ENCODE measurements at places on chromosomes 2 and 18.
A peak's percentile ranks its signal among the peaks of the same experiment; 100 is the strongest.

- no peak for DNase-seq
Observed at GRCh38 chr2:11748018-11748860, 1.8 kb downstream of the LPIN1 start.

GRCh38 chr2:29703336-29703735 lies 218.1 kb downstream of the ALK start:
- DNase-seq: no peak

DNA sequence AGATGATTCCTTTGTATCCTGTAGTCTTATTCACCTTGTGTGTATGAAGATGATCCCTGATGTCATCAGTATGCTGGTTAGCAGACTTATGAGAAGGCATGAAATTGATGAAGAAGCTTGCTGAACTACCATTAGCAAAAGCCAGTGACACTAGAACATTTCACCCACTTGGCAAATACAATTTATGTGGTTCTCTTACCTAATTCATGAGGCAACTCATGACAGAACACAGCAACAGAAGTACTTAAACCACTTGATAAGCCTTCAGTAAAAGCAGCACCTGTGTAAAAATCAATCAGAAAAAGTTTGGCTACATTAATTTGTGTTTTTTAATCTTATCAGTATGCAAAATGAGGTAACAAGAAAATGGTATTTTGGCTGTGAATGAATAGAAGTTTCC lies 16.8 kb downstream of the SLC39A6 start:
- DNase-seq: no peak

- DNase-seq: no peak
Observed at GRCh38 chr2:76009484-76009883, 298.8 kb upstream of the GCFC2 start.

DNA sequence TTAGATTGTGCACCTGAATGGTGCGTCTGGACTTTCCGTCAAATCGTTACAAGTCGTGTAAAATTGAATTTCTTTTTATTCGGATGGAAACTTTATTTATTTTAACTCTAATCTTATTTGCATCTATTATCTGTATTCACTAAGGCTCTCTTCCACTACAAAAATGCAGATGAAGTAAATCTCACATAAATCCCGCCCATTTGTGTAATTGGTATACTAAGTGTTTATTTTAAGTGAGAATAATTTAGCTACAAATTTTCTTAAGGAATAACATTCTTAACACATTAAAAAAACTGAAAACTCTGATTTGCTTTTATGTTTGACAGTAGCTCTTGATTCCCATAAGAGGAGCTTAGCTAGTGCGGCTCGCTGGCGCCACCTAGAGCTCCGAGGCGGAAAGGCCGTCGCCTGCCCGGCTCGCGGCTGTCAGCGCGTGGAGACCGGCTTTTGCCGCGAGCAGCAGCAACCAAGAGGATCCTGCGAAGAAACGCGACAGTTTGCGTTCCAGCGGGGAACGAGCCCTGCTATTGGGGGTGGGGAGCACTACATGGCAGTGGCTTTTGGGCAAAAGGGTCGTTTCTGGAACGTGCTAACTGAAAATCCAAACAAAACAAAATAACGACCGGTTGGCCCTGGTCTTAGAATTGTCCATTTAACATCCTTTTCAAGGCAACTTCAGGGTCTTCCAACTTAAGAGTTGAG lies 6.7 kb downstream of the SP9 start:
- DNase-seq: peak; percentile 90

DNA sequence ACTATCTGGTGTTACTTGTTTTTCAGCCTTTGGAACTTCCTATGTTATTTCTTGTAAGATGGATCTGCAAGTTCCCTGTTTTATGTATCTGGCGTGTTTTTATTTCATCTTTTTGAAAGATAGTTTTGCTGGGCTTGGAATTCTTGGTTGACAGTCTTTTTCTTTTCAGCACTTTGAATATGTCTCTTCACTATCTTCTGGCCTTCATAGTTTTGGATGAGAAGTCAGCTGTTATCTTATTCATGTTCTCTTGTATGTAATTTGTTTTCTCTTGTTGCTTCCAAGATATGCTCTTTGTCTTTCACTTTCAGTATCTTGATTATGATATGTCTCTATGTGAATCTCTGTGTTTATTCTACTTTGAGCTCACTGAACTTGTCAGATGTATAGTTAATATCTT lies 50.4 kb downstream of the ALMS1 start:
- no peak for DNase-seq

DNA sequence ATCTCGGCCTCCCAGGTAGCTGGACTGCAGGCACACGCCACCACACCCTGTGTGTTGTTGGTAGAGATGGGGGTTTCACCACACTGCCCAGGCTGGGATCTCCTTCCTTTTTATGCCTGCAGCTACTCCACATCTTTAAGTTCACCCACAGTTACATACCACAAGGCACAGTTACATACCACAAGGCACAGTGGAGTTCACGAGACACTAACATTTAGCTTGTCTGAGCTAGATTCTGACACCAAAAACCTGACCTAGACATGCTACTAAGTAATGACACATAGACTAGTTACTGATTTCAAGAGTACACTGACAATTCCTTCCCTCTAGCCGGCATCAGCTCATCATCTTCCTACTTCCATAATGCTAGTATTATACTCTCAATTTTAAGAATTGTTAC lies 4.3 kb downstream of the POLR2D start:
- no peak for DNase-seq

DNA sequence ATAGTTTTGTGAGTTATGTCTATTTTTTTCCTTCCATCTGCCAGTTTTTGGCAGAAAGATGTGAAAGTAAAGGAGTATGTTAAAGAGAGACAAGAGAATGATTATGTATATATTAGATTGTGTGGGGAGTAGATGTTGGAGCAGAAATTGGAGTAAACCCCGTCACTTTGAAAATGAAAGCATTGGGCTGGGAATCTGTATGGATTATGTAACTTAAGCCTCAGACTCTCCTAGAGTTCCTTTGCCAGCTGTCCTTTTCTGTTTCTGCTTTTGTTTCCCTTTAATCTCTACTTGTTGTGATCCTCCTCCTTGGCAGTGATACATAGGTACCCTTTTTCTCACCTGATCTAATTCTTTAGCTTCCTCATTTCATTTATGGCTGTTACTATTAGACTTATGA lies 19.2 kb downstream of the CCDC138 start:
- no peak for DNase-seq

- DNase-seq: no peak
Observed at GRCh38 chr2:233832414-233832813, 21.9 kb downstream of the HJURP start.

DNA sequence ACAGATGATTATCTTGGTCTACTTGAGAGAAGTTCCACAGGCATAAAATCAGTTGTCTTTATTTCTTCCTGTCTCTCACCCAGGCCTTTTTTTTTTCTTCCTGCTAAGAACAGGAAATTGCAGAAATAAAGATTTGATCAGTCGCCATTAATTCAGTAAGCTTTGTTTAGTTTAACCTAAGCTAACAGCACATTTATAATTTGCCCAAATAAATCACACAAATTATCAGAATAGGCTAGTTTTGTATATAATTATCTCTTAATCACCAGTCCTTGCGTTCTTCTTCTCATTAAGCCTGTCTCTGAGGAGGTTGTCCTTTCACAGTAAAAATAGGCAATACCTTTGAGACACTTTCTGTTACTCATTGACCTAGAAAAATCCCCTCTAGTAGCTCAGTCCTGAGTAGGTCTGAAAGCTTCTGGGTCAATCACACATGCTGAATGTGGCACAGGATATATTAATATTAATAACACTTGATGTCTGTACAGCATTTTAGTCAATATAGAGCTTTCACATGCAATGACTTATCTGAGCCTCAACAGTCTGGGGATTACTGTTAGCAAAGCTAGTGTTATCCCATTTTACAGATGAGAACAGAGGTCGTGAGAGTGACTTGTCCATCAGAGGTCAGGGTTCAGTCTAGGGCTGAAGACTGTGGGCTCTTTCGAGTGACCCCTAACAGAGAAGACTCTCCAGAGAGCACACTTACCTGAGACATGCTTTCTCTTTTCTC lies 11.2 kb upstream of the STK17B start:
- DNase-seq: no peak

- no peak for DNase-seq
Observed at GRCh38 chr2:230256733-230257332, 31.3 kb downstream of the SP140 start.

GRCh38 chr18:79945118-79946042 lies 6.1 kb downstream of the SLC66A2 start:
- DNase-seq: no peak

GRCh38 chr18:1133541-1133940 lies 228.9 kb downstream of the ADCYAP1 start:
- DNase-seq: no peak

GRCh38 chr2:230863442-230864121 lies 1.2 kb upstream of the ITM2C start:
- DNase-seq: no peak

DNA sequence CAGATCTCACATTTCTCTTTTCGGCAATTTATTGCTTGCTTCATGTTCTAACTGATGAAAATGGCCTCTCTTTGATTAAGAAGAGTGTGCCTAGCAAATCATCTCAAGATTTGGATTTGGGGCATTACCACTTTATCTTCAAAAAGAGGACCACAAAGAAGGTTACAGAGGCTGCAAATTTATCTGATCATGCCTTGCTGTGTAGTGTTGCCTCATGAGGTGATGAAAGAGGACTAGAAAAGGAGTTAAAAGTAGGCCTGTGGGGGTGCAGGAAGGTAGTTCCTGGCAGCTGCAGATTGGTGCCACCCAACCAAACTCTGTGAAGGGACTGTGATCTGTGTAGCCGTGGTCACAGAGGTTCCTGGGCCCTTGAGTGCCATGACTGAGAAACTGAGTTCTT lies 69.2 kb downstream of the PRELID3A start:
- DNase-seq: no peak

GRCh38 chr2:86661333-86661732 lies 37.7 kb upstream of the RNF103 start:
- no peak for DNase-seq

- no peak for DNase-seq
Observed at GRCh38 chr2:54867457-54867856, 144.0 kb downstream of the EML6 start.

- peak; percentile 72 for DNase-seq
Observed at GRCh38 chr2:188291142-188291616, 495 bp upstream of the GULP1 start.

DNA sequence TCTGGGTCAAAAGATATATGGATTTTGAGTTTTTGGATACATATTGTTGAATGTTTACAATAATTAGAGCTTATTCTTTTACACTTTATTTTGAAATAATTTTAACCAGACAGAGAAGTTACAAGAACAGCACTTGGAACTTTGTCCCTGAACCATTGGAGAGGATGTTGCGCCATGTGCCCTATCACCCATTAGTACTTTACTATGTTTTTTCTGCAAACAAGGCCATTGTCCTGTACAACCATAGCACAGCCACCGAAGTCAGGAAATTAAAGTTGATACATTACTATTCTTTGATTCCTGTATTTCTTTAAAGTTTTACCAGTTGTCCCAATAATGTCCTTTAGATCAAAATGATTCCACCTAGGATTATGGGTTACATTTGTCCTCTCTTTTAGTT lies 188.8 kb downstream of the ACKR3 start:
- DNase-seq: no peak

DNA sequence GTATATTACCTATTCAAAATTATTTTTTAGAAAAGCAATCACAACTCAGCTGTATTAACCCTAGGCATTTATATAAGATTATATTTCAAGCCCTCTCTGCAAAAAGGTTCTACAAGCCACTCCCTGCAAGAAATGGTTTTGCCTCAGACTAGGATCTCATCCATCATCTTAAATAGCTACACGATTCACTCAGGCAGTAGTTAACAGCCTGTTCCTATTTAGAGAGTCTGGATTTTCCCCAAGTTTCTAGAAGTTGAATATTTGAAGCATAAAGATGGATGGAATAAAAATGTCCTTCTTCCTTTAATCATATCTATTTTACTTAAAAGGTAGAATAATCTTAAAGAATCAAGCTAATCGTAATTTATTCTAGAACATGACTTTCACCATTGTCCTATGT lies 167.1 kb upstream of the STK17B start:
- no peak for DNase-seq

- DNase-seq: no peak
Observed at GRCh38 chr2:148106331-148106730, 85.4 kb downstream of the MBD5 start.

- DNase-seq: no peak
Observed at GRCh38 chr2:106956879-106957278, 70.9 kb upstream of the ST6GAL2 start.

- peak; percentile 57 for DNase-seq
Observed at GRCh38 chr2:27807476-27807875, 36.0 kb downstream of the MRPL33 start.

DNA sequence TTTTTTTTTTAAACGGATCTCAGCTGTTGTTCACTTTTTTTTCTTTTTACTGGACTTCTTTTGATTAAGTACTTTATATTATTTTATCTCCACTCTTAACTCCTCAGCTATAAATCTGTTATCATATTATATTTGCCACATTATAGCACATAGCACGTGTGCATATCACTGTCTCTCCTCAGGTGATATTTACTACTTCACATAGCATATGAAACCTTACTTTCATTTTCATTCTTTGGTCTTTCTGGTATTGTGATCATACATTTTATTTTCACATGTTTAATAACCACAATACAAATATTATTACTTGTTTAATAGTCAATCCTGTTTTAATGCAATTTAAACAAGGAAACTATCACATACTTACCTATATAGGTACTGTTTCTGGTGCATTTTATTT lies 993.1 kb upstream of the TMEFF2 start:
- DNase-seq: peak; percentile 2

- peak; percentile 96 for DNase-seq
Observed at GRCh38 chr18:62331581-62332356, 6.7 kb downstream of the TNFRSF11A start.

- no peak for DNase-seq
Observed at GRCh38 chr18:34726286-34727004, 16.3 kb downstream of the DTNA start.

- peak; percentile 0 for DNase-seq
Observed at GRCh38 chr2:193818801-193819499, 1624.2 kb upstream of the TMEFF2 start.

DNA sequence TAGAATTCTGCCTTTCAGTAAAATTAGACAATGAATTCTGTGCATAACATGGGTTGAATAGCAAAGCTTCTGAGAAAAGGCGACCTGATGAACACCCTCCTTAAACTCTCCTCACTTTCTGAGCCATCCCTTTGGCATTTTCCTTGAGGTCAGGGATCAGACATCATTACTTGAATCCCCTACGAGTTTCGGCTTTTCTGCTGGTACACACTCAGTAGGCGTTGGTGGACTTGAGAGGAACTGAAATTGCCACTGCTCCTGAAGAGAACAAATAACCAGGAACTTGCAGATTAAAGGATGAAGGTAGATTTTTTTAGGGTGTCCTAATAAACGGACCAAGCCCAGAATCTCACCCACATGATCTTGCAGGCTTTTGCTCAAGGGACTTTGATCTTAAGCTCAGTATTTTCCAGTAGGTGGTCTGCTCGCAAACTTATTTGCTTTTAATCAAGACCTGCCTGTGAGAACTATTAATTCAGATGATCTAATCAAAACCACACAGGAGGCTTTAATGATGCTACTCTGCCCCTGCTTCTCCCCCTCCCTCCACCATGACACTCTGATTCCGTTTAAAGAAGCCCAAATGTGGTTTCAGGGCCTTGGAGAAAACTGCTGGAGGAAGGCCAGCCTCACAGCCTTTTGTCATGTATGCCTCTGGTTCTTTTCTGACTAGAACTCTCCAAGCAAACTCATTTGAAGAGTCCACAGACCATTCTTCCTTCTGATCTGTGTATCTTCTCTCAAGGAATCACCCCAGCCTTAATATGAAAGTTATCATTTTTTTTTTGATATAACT lies 124.9 kb downstream of the PRKCE start:
- no peak for DNase-seq
